Activated CD8-positive, alpha-beta memory T cell treated with anti-CD3 and anti-CD28 coated beads, Interleukin-2, amount 10 ng/mL, durations not matched to agents 7 days and 5 days (primary cell): ENCODE measurements at places on chromosomes 12 and 14.

DNA sequence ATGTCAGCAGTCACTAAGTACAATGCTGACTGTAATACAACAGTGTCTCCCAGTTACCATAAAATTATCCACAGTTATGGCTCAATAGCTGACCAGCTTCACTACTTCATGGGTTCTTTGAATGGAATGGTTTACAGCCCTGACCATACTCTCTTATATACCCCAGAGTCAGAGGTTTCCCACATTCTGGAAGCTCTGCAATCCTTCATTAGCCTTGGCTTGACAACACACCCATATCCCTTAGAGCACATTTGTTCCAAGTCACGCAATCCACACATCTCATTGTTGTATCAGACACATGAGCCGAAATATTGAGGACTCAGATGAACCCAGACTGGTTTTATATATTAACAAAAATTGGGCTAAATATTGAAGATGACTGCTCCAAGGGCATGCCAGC, 209.4 kb upstream of the PLXNC1 start:
- no peak for DNase-seq

- no peak for DNase-seq
These were observed 17.8 kb downstream of the SPTB start for GRCh38 chr14:64861916-64862315.

DNA sequence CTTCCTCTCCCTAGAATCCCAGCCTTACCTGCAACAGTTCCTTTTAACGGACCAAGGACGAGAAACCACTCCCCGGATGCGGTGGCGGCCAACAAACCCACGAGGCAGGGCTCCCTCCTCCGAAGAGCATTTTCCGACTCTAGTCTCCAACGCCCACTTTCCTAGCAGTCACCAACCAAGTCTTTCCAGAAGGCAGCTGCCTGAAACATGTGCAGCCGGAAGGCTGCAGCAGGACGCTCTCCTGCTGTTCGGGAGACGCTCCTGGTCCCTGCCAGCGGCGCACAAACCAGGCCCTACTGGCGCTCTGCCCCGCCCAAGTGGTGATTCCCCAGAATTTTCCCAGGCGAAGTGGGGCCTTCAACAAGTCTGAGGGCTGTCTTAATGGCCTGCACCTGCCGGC, 21.1 kb upstream of the ADAM20 start:
- no peak for DNase-seq

DNA sequence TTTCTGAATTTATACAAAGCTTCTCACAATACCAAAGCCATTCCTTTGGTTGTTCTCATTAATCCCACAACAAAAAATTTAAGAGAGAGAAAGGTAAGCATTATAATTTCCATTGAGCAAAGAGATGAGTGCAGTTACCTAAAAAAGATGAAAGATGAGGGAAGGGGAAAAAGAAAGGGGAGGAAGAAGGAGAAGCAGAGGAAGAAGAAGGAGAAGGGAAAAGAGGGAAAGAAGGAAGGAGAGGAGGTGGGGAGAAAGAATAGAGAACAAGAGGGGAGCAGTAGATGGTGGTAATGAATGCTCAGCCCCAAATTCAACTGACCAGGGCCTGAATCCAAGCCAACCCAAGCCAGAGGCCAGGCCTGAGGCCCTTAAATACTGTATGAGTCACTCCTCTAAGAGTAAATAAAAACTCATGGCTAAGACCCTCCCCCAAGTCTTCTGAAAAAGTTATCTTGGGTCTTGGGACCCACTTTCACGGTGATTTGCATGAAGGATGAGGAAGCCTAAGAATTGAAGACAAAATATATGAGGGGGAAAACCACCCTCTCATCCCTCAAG, 144.6 kb downstream of the ITPR2 start:
- no peak for DNase-seq

DNA sequence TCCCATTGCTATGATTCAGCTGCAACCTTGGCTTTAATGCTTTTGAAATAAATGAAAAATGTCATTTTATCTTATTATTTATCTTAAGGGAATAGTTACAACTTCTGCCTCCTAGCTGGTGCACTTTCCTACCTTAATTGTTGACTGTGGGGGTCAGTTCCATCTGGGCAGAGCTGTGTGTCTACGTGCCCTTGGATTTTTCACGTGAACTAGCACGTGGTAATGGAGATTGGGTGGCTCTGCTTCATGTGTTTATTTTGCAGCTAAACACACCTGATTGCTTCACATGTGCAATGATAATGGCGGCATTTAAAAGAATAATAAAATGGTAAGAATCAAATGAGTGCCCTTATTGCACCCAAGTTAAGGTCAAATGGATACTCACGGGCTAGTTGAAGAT, 10.6 kb upstream of the PELI2 start:
- no peak for DNase-seq

GRCh38 chr14:103710771-103711377, 4.4 kb downstream of the XRCC3 start:
- DNase-seq = no peak
